ENCODE measurements at places on chromosomes 1 and 21.

DNA sequence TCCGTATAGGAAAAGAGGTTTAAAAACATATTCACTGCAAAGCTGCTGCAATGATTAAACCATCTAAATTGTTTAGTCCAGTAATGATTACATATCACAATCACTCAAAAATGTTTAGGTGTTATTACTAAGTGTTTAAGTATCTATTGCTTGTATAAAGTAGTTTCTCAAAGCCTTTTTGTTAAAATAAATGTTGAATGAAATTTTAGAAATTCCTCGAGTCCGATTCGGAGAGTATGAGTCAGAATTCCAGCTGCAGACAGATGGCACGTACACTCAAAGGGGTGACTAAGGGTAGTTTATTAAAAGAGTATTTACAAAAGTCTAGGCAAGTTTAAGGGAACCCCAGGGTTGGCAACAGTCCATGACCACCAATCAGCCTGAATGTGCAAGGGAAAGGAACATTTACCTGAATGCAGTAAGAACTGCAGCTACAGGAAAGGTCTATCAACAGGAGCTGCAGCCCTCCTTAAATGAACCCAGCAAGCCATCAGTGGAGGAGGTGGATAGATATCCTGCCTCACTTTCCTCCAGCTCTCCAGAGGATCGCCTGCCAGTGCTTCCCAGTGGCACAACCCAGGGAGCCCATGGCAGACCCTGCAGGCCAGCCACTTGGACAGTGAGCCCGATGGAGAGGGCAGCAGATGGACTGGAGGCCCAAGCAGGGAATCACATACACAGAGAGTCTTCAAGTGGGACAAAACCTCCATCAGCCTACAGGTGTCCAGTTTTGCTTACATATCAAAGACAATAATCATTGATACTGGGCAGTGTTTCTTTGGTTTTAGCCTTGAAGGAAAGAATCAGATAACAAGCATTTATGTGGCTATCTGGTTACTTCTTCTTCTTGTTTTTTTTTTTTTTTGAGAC is 92.1 kb upstream of the SLC44A3 start:
- no peak overlapping the region for H3K27ac ChIP-seq
- H3K27me3 ChIP-seq = no peaks in the 10 kb centered on the region
- peak; percentile 80 for DNase-seq
- no peaks in the 10 kb centered on the region for H3K4me1 ChIP-seq
- H3K4me3 ChIP-seq = no peak overlapping the region

GRCh38 chr1:21669258-21670058 is at the start of gene RAP1GAP:
RAP1GAP (minus strand) TSS chr1:21669357; CDS start chr1:21620032, 49,325 bp downstream.
- DNase-seq = peak; percentile 67
- no peaks in the 10 kb centered on the region for H3K36me3 ChIP-seq
- H3K4me1 ChIP-seq = peaks cover 3% of the 10 kb centered on the region
- peaks cover 19% of the 10 kb centered on the region for H3K27me3 ChIP-seq
- H3K27ac ChIP-seq = no peak within 1 kb of the TSS
- peak within 1 kb of the TSS; percentile 54 for H3K4me3 ChIP-seq

- H3K27me3 ChIP-seq = no peaks in the 10 kb centered on the region
- no peak for DNase-seq
- peaks cover 32% of the 10 kb centered on the region for H3K4me1 ChIP-seq
- no peaks in the 10 kb centered on the region for H3K36me3 ChIP-seq
Measured at GRCh38 chr1:170075186-170075585, 691 bp upstream of the KIFAP3 start.

DNA sequence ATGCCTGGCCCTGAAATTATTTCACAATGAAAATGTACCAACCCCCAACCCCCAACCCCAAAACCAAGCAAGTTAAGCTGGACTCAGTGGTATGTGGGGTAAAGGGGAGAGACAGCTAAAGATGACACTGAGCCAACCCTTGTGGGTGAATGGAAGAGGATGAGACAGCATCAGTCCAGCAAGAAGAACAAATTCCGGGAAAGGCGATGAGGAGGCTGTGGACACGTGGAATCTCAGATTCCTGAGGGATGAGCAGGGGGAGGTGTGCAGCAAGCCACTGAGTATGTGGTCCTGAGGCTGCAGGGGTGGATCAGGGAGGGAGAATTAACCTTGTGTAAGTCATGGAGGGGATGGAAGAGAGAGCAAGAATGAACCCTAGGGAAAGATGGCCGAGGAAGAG is 14.4 kb upstream of the ZNF362 start:
- no peak for DNase-seq
- no peak overlapping the region for H3K4me3 ChIP-seq
- no peak overlapping the region for H3K27ac ChIP-seq
- no peaks in the 10 kb centered on the region for H3K36me3 ChIP-seq
- no peaks in the 10 kb centered on the region for H3K27me3 ChIP-seq
- no peaks in the 10 kb centered on the region for H3K4me1 ChIP-seq

- peak; percentile 62 for DNase-seq
- H3K4me1 ChIP-seq = no peaks in the 10 kb centered on the region
- no peak overlapping the region for H3K27ac ChIP-seq
- H3K4me3 ChIP-seq = peak overlapping the region; percentile 31
- H3K36me3 ChIP-seq = no peaks in the 10 kb centered on the region
Measured at GRCh38 chr21:45590246-45590725, 48.0 kb upstream of the SLC19A1 start.

GRCh38 chr21:41142051-41142795 is 25.7 kb upstream of the BACE2 start:
- no peaks in the 10 kb centered on the region for H3K4me1 ChIP-seq
- no peak overlapping the region for H3K4me3 ChIP-seq

Measured in cardiac muscle cell (in vitro differentiated cells and primary cell).